ENCODE measurements at places on chromosomes 12 and 14.

DNA sequence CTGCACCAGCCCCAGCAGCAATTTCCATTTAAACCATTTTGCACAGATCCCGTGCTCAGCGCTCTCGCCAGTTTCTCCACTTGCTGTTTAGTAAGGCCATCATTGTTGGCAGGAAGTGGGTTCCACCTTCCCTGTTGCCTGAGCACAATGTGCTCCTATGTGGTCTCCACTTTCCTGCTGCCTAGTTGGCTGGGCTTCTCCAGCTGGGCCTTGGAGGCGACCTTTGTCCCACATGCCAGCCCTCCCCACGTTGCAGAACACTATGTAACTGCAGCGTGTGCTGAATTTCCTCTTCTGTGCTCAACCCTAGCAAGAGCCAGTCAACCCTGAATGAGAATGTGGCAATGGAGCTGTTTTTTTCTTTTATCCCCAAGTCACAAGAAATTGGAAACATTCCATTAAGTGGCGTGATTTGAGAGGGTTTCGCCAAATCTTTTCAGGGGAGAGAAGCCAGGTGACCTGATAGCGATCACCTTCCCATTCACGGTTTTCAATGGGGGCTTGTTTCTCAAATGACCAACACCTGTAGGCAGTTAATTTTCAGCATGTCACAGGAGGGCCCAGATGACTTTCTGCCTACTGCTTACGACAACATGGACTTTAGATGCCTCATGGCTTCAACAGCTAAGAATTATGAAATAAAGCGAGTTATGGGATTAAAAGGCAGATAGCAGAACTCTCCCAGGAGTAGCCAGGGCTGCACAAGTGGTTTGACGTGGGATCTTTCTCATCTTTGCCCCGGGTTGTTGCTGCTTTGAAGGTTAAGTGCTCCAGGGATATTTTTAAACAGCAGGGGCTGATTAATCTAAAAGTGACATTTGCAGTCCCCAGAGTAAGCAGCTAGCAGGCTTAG is at the start of gene ACACB:
TSS of gene ACACB (plus strand) at position 830 of the 853 bp plus-strand sequence. CDS start 22,819 bp downstream, outside the sequence.
- no peak for DNase-seq

DNA sequence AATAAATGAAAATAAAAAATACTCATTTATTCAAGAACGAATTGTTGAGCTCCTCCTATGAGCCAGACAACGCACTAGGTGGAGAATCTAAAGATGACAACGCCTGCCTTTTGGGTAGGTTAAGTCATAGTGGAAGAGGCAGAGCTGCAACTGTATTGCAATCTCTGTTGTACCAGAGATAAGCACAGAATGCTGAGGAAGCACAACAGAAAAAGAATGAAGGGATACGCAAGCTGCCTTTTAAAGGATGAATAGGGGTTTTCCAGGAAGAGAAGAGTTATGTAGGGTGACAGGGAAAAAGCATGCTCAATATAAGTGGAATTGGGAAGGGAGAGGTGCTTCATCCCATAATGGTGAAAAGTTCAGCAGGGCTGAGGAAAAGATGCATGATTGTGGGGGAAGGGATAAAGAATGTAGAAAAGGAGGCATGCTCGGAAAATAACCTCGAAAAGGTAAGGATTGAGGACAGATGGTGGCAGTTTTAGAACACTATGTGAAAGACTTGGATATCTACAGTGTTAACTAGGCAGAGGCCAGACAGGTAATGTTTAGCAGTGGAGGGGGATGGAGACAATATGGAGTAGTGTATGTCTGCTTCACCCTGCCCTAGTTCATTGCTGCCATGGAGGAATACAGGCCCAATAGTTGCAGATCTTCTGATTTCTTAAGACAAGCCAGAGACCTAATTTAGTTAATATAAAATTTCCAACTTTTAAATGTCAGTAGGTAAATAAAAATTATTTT is 63.9 kb upstream of the DUSP6 start:
- no peak for DNase-seq

DNA sequence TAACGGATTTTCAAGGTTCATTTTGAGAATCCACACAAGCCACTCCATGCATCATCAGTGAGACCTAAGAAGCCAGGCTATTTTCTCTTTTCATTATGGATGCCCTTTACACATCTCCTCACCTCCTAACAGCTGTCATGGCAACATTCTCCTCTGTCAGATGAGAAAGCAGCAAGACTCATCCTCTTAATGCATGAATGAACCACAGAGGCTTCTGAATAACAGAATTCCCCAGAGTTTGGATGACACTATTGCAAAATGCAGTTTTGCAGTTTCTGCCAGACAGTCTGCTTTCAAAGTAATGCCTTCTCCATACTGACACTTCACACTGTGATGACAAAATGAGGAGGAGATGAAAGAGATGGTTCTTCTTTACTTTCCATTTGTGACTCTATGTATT is 286.7 kb upstream of the GRIP1 start:
- DNase-seq: no peak

- DNase-seq: no peak
Observed at GRCh38 chr12:51028126-51028812, 2.1 kb upstream of the SLC11A2 start.

GRCh38 chr12:11730299-11731041 is 81.0 kb downstream of the ETV6 start:
- DNase-seq: no peak

DNA sequence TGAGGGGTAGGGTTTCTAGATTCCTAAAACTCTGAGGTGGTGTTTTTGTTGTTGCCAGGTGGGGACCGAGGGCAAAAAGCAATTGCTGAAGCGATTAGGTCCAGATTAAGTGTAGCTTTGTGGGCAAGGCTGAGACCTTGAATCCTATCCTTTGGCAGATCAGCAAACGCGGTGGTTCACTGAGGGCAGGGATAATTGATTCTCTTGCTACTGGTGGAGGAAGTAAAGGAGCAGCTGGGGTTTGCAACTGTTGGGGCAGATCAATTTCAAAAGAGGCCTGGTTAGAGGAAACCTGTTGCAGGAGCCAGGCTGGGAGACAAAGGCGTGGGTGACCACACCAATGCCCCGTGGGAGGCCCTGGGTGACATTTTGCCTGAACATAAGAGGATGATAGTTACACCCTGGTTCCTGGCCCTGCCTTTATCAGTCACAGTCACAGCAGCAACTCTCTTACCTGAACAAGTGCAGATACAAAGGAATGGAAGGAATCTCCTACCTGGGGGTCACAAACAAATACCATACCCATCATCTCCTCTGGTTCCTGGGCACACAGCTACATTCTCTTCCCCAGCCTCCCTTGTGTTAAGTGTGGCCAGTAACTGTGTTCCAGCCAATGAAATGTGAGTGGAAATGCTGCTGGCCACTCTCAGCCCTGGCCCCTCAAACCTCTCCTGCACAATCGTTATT is 43.3 kb upstream of the RASSF3 start:
- DNase-seq: no peak

GRCh38 chr12:104485651-104486362 is 29.1 kb downstream of the CHST11 start:
- no peak for DNase-seq

All from thoracic aorta (tissue), 2 donors.